Kidney capillary endothelial cell (primary cell): ENCODE measurements at places on chromosomes 4 and X.

DNA sequence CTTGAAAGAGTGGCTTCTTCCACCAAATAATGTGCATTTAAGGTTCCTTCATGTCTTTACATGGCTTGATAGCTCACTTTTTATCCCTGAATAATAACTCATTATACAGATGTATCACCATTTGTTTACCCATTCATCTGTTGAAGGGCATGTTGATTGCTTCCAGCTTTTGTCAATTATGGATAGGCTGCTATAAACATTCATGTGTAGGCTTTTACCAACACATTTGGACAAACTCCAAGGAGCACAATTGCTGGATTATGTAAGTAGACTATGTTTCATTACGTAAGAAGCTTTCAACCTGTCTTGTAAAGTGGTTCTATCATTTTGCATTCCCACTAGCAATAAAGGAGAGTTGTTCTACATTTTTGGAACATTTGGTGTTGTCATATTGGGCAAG is 2637.0 kb downstream of the PCDH7 start:
- no peak for DNase-seq

DNA sequence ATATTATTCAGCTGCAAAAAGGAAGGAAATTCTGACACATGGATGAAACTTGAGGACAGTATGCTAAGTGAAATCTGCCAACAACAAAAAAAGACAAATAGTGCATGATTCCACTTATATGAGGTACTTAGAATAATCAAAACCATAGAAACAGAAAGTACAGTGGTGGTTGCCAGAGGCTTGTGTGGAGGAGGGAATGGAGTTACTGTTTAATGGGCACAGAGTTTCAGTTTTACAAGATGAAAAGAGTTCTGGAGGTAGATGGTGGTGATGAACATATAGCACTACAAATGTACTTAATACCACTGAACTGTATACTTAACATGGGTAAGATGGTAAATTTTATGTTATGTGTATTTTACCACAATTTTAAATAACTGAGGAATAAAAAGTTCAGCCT is 212.0 kb upstream of the KLF3 start:
- no peak for DNase-seq

DNA sequence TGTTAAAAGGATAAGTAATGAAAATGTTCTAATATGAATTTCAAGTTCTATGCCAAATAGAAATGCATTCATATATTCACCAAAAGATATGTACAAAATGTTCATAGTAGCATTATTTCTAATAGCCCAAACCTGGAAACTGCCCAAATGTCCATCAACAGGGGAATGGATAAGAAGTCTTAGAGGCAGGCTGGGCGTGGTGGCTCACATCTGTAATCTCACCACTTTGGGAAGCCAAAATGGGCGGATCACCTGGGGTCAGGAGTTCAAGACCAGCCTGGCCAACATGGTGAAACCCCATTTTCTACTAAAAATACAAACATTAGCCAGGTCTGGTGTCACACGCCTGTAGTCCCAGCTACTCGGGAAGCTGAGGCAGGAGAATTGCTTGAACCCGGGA is 2.3 kb upstream of the HPRT1 start:
- DNase-seq: no peak

GRCh38 chrX:153554519-153555167 is 37.2 kb downstream of the ATP2B3 start:
- peak; percentile 45 for DNase-seq

- DNase-seq: no peak
Measured at GRCh38 chr4:1576961-1577821, 106.9 kb downstream of the FAM53A start.

- no peak for DNase-seq
Measured at GRCh38 chrX:24607616-24608015, 39.5 kb downstream of the PCYT1B start.

GRCh38 chr4:75696071-75696470 is 22.9 kb upstream of the G3BP2 start:
- no peak for DNase-seq

DNA sequence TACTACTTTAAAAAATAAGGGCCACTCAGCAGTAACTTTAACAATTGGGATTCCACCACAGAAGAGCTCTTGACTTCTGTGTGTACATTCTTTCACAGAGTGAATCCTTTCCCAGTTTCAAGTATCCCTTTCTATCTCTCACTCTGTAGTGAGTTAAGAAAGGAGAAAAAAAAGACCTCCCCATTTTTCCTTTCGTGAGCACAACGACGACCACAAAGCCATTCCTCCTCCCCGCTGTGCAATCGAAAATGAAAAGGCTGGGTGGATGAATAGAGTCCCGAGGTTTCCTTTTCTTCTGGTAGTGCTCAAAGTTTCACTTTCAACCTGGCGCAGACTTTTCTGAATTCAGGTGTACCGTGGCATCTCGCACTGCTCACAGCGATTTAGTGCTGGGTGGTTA is 58.0 kb downstream of the TAB3 start:
- no peak for DNase-seq

GRCh38 chr4:40736910-40737309 is 12.8 kb upstream of the NSUN7 start:
- DNase-seq: no peak

GRCh38 chr4:6193399-6193798 is 7.0 kb downstream of the JAKMIP1 start:
- no peak for DNase-seq

- no peak for DNase-seq
Measured at GRCh38 chrX:136086521-136086920, 60.8 kb upstream of the FHL1 start.

GRCh38 chr4:38049545-38050170 is 89.5 kb downstream of the PTTG2 start:
- DNase-seq: no peak

DNA sequence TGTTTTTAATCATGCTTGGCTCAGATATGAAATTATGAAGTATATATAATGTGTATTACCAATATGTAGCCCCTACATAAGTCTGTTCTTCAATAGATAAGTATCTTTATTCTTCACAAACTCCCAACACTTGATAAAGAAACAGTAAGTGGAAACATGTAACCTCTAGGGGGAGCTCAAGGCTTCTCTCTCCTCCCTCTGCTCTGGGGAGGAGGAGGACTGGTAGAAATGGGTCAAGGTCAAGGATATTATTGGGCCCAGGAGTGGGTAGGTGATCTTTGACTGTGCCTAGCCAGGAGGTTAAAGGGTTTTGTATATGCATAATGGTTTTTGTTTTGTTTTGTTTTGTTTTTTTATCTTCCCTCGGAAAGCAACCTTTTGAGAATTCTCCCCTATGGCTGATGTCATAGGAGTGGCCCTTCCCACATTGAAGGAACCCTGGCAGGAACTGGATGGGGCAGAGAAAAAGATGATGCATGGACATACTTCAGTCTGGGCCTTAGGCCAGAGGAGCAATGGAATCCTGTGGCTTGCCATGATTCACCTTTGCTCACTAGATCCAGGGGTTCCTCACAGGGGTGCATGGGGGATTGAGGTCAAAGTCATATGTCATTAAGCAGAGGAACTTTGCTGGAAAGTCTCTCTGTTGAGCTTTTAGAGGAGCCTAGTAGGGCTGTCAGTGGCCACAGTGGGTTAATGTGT is 460.3 kb downstream of the MID1IP1 start:
- peak; percentile 18 for DNase-seq

- DNase-seq: no peak
Measured at GRCh38 chrX:39513836-39514235, 583.9 kb downstream of the BCOR start.

DNA sequence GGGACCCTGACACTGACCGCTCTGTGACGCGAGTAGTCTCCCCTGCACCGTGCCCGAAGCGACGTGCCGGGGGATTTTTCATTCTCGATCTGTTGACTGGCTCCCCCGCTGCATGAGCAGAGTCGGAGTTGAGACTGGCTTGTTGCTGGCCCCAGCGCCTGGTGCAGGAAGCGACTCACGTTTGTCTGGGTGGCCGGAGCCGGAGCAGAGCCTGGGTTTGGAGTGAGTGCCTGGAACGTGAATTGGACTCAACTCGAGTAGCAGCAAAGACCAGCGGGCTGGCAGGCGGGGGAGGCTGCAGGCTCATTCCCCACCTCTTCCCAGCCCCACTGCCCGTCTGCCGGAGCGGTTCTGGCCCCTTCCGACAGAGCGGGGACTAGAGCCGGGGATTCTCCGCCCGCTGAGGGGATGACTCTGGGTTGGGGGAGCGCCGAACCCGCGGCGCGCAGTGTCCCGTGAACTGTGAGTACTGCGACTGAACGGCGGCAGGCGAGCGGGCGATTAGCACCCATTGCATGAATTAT is 554 bp downstream of the PCDH7 start:
- peak; percentile 43 for DNase-seq

GRCh38 chr4:53315300-53315699 is 50.6 kb downstream of the SCFD2 start:
- DNase-seq: no peak

DNA sequence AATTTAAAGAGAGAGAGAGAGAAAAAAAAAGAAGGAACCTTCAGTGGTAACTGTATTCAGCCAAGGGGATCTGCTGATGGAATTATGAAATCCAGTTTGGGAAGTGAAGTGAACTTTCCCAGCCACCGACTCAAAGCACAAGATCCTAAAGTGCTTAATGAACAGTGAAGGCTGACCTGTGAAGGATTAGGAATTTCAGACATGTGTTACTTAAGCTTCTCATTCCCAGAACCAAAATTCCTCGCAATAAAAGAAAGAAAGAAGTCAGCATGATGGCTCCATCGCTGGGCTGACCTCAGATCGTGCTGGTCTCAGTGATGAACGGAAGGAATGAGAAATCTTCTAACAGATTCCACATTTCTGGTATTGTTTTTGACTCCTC is 135.2 kb downstream of the ARSF start:
- no peak for DNase-seq

- no peak for DNase-seq
Measured at GRCh38 chr4:7886007-7886973, 53.4 kb downstream of the AFAP1 start.

DNA sequence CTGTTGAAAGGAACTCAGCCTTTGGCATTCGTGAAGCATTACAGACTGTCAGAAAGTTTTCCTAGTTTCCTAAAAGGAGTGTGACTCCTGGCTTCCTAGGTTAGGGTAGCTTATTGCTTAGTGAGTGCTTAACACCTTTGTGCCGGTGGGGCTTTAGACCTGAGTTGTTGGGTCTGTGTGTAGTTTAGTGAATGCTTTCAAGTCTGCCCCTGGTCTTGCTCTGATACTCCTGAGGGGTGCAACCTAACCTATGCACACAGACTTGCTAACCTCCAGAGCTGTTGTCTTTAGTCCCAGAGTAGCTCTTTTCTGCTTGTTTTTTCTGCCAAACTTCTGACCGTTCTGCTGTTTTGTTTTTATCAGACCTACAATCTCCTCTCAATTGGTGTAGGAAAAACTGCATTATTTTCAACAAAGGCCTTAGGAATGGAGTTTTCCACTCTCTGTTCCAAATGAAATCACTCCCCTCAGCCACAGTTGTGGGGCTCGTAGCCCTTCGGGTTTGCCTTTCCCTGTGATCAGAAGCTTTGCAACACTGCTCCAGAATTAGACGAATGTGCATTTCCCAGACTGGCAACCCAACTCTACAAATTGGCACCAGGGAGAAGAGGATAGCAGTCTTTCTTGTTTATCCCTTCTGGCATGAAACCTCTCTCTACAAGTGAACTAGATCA is 1399.1 kb upstream of the PCDH7 start:
- DNase-seq: no peak

- DNase-seq: peak; percentile 88
Measured at GRCh38 chr4:95181243-95181995, 367.4 kb downstream of the UNC5C start.

DNA sequence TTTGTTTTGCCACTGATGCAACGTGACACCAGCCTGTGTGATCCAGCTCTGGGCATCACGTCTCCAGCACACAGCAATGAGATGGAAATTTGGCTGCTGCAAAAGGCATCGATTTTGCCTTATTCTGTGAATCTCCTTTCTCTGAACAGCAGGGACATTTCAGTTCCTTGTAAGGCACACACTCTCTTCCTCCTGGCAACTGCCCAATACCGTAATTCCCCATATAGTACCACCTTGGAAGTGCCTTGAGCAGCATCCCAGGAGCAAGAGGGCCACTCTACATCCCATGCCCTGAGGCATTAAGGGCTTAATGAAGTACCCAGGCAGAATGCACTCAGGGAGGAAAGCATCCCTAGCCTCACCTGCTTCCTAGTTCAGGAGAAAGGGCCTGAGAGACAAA is 10.5 kb upstream of the MAMLD1 start:
- no peak for DNase-seq

DNA sequence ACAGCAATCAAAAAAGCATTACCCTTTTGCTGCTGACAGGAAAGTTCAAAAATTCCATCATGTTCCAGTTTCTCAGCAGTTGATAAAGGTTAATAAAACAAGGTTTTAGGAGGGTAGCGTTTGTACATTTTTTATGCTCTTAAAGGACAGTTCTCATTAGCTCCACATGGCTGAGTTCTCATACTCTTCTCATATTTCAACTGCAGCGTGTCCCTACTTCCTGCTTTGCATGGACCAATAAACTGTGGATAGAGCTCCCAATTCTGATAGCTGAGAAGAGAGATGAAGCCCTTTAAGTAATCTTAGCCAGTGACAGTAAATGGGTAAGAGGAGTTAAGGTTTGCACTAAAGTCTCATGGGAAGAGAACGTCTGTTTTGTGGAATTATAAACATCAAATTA is 53.5 kb downstream of the SPANXA2 start:
- DNase-seq: no peak

DNA sequence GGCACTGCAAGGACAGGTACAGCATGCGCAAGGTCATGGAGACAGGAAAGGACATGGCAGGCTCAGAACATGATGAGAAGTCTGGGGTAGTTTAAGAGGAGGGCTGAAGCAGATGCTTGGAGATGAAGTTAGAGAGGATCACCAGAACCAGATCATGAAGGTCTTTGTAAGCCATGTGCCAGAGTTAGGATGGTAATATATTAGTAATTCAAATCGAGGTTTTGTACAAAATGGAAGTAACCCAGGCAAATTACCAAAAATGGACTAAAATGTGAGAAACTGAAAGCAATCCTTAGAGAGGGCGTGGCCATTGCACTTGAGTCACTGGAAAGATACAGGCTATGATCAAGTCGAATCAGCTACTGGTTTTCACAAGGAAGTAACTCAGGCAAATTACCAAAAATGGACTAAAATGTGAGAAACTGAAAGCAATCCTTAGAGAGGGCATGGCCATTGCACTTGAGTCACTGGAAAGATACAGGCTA is 13.5 kb downstream of the RXFP1 start:
- DNase-seq: no peak

GRCh38 chr4:60562334-60562733 is 637.8 kb upstream of the ADGRL3 start:
- no peak for DNase-seq

GRCh38 chrX:74923942-74924448 is 1.3 kb downstream of the NEXMIF start:
- DNase-seq: no peak

DNA sequence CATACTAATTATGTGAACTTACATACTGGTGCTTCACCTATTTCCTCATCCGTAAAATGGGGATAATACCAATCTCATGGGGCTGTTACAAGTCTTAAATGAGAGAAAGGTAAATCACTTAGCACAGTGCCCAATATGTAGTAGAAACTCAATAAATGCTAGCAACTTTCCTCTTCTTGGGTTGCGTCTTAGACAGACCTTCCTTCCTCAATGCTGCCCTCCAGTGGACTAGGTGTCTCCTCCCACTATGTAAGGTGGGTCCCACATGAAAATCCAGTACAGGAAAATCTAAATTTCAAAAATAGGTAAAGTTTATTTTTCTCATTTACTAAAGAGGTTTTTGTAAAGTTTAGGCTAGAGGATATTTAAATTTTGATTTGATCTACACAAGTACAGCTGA is 20.6 kb downstream of the ZDHHC9 start:
- DNase-seq: peak; percentile 44

GRCh38 chr4:37914539-37914938 is 23.7 kb downstream of the TBC1D1 start:
- no peak for DNase-seq
